ENCODE measurements at places on chromosomes 4 and X.

DNA sequence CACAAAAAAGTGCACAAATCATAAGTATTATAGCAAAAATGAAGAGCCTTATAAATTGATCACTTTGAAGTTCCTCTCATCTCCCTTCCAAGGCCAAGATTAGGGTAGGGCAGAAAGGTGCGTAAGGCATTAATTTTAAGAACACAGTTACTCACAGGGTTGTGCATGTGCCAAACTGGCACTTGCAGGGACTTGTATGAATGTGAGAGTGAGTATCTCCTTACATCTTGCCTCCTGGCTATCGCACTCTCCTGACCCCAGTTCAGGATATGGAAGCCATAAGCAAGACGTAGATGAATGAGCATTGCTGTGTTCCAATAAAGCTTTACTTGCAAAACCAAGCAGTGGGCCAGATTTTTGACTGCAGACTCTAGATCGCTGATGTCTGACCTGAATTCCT, 510.1 kb upstream of the AADAT start:
- DNase-seq: no peak

GRCh38 chr4:77920371-77920770, 57.7 kb downstream of the MRPL1 start:
- DNase-seq: no peak

GRCh38 chr4:95256108-95256835, 292.5 kb downstream of the UNC5C start:
- no peak for DNase-seq

GRCh38 chr4:86482306-86483172, 111.6 kb upstream of the PTPN13 start:
- no peak for DNase-seq

DNA sequence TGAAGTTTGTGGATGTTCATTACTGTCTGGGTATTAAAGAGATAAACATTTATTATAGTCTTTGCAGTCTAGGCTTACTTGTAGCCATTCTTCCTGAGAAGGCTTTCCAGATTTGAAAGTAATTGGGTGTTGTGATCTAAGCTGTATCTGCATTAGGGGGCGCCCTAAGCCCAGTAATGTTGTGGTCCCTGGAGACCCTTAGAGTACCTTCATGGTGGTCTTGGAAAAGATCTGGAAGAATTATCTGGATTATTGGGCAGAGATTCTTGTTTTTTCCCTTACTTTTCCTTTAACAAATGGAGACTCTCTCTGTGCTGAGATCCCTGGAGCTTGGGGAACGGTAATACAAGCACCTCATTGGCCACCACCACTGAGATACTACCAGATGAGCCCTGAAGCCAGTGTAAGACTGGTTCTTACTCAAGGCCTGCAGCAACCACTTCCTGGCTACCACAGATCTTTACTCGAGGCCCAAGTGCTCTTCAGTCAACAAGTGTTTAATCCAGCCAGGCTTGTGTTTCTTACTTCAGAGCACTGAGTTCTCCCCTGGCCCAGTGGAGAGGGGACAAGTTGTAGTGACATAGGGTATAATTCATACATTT, 63.1 kb downstream of the RTL3 start:
- no peak for DNase-seq

DNA sequence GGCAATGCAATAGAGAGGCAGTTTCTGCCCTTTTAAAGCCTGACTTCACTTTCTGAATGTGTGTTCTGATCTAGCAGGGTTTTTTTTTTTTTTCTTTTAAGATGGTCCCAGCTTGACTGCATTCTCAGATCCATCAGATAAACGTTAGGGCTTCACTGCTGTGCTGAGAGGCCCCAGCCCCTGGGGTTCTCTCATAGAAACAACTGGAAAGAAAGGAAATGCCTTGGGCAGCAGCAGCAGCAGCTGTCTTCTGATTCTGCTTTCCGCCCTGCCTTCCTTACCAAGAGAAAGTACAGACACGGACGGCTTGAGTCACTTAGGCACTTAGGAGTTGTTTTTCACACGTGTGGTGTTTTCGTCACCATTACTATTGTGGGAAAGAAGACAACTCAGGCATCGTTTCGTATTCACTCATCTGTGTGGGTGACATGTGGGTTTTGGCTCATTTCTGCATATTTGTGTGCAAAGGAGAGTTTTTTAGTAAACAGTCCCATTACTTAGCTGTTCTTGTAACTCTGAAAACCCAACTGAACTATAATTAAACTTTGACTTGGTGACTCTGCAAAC, 172.0 kb downstream of the PTTG2 start:
- peak; percentile 59 for DNase-seq

GRCh38 chrX:39576041-39576872, 521.5 kb downstream of the BCOR start:
- DNase-seq: no peak

GRCh38 chr4:82811838-82812341, 13.3 kb upstream of the SCD5 start:
- no peak for DNase-seq

DNA sequence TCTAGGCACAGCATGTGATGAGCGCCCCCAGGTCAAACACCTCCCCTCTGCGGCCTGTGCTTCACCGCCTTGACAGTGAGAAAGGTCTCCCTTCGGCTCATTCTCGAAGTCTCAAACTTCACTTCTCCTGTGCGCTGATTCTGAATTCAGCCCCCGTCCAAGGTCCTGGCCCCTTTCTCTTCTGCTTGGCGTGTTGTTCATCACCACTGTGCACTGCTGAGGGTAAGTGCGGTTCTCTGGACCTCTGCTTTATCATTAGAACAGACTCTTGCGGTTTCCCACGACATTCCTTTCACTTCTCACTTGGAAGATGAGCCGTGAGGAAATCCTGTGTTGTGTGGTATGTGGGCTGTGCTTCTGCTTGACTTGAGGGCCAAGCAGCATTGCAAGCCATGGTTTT, 11.9 kb downstream of the HTT-AS start:
- DNase-seq: no peak

DNA sequence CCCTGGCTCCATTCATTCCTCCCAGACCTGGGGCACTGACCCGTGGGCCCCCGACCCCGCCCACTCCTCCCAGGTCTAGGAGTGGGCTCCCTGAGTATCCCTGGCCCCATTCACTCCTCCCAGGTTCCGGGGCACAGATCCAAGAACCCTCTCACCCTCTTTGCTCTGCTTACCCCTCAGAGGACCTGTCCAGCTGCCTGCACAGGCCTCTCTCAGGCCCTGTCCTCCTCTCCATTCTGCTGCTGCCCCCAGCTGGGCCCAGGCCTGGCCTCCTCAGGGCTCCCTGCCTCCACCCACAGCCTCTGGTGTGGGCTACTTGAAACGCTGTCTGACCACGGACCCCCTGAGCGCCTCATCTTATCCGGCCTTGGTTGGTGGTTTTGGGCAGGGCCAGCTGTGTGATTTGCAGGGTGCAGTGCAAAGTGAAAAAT, 217.7 kb upstream of the PSAPL1 start:
- no peak for DNase-seq

GRCh38 chr4:39687014-39687413, 10.9 kb upstream of the UBE2K start:
- DNase-seq: no peak

- DNase-seq: no peak
Measured at GRCh38 chr4:171985129-171985528, 171.9 kb downstream of the GALNTL6 start.

- no peak for DNase-seq
Measured at GRCh38 chrX:41234962-41235361, 99.0 kb upstream of the DDX3X start.

GRCh38 chr4:70746179-70746839, 24.5 kb downstream of the RUFY3 start:
- no peak for DNase-seq

DNA sequence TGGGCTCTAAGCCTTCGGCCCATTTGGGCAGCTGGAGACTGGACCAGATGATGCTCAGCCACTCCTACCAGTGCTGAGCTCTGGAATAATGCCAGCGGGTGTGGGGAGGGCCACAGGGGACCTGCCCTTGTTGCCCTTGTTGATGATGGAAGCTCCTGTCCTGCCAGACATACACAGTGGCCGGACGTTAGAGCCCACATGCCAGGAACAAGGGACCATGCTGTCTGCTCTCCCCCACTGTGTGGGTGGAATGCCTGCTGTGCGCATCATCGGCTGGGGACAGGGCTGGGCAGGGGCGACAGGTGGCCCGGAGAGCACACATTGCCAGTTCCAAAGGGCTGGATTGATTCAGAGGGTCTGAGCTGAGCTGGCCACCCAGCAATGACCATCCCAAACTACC, 2.0 kb downstream of the ABLIM2 start:
- DNase-seq: no peak

DNA sequence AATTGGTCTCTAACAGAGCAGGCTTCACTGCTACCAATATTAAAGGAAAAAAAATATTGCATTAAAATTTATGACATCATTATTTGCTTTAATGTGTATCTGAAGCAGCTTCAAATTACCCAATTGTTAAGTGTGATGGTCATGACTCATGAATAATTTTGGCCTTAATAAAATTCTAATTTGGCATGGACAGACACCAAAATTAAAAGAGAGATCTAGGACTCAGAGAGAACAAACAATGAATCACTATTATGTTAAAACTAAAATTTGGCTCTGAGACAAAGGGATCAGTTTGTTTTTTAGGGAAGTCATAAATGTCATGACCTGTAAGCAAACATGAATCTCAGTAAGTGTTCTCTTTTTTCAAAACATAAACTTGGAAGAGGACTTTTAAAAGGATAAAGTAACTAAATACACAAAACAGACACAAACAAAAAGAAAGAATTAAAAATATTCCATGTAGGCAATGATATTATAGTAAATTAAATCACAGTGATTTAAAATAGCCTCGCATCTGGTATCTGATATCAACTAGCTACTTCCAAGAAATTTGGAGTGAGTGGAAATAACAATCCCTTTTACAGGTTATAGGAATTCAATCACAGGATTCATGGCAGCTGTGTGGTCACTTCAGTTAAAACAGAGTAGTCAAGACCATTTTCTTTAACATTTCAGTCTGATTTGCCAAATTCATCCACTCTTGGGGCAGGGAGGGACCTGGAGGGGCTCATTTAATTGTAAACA, 11.6 kb downstream of the VEGFC start:
- DNase-seq: no peak

GRCh38 chrX:6599230-6599860, 64.4 kb upstream of the VCX3A start:
- no peak for DNase-seq

DNA sequence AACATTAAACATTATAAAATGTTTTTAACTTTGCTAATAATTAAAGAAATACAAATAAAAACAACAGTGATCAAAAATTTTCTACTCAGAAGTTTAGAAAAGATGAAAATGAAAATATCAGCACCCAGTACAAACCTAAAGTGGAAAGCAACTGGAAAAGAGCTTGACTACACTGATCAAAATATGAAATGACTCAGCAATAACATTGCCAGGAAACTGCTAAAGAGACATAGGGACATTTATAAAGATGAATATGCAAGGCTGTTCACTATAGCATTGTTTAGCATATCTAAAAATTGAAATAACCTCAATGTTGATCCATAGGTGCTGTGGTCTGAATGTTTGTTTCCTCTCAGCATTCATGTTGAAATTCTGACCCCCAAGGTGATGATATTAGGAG, 88.5 kb upstream of the NOCT start:
- no peak for DNase-seq

- DNase-seq: no peak
Measured at GRCh38 chr4:159706704-159707103, 603.8 kb downstream of the RAPGEF2 start.

GRCh38 chr4:172489861-172490260, 676.7 kb downstream of the GALNTL6 start:
- DNase-seq: no peak

DNA sequence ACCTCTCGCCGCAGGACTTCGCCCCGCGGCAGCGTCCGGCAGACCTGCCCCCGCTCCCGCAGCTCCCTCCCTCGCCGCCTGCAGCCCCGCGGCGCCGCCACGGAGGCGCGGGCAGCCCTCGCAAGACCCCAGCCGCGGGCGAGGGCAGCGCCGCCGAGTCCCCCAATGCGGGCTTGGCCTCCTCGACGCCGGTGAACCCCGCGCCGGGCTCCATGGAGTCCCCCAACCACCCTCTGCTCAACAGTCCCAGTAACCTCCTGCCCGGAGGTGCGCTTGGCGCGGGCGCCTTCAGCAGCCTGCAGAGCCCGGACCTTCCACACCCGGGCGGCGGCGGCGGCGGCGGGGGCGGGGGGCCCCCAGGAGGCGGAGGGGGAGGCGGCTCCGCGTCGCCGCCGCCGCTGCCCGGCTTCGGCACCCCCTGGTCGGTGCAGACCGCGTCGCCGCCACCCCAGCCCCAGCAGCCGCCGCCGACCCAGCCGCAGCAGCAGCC, 1.2 kb downstream of the CPEB2 start:
- peak; percentile 66 for DNase-seq

DNA sequence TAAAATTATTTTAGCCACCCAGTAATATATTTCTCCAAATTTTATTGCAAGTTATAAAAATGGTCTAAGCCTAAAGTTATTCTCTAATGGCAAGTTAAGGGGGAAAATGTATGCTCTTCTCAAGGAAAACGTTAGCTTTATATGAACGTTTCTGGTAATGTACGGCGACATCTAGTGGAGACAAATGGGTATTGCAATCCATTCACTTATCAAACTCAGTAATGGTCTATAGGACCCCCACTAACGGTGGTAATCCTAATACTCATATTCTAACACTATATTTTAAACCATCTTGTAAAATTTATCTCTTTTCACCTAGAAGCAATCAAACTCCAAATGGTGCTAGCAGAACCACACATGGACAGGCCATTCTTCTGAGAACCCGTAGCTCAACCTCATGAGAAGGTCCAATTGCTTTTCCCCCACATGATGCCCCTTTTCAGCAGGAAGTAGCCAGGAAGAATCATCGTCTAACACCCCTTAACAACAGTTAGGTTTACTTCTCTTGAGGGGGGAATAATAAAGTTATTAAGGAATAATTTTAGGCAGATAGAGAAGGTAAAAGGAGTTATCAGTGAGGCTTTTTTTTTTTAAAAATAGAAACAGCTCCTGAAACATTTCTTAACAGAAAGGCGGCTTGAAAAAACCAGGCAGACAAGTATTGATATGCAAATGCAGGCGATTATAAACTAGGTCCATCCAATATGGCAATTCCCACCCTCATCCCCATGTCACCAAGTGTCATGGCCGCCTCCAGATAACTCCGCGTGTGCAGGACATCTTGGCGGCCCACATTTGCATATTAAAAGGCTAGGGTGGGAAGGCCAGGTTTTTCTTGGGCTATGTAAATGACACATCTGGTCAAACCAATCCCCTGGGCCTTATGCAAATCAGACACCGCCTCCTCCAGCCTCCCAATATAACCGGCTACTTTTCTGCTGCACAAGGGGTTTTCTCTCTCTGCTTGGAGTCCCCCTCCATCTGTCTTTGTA, 35.0 kb downstream of the NUDT11 start:
- peak; percentile 20 for DNase-seq
